Fibroblast of skin of scalp (primary cell): ENCODE measurements at places on chromosomes 2 and 18.

DNA sequence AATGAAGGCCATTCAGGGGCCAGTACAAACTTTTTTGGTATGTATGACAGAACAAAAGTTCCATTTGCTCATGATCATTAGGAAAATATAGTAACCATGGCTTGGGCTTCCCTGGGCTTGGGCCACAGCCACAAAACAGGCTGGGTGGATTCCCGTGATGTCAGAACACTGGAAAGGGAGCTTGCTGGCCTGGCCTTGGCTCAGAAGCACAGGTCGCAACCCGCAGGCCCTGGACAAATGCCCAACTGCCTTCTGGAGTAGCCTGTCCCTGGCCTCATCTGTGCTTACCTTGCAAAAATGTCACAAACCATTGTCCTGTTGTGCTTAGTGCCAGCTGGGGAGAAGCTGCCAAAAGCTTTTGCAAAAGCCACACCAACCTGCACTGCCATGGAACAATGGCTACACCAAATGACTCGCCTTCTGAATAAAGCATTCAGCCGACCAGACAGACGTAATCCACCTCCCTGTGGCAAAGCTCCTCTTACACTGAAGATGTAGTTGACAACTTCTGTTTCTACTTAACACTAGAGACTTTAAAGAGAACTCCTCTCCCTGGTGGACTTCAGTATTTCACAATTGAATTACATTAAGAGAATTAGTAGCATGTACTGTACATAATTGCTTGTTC lies 125.5 kb downstream of the ANKRD44 start:
- DNase-seq = no peak

GRCh38 chr2:24238158-24238557 lies 63.3 kb downstream of the FAM228A start:
- no peak for DNase-seq

GRCh38 chr2:20451341-20451740 lies 4.5 kb downstream of the RHOB start:
- DNase-seq = peak; percentile 63

- no peak for DNase-seq
Observed at GRCh38 chr2:205806143-205806905, 124.0 kb downstream of the NRP2 start.

- no peak for DNase-seq
Observed at GRCh38 chr2:230582851-230583283, 129.8 kb upstream of the CAB39 start.

- no peak for DNase-seq
Observed at GRCh38 chr18:49564518-49564834, 2.6 kb downstream of the LIPG start.

- DNase-seq = no peak
Observed at GRCh38 chr2:72625366-72625765, 200.5 kb downstream of the EXOC6B start.

- no peak for DNase-seq
Observed at GRCh38 chr18:75496151-75496550, 68.6 kb upstream of the SMIM21 start.

DNA sequence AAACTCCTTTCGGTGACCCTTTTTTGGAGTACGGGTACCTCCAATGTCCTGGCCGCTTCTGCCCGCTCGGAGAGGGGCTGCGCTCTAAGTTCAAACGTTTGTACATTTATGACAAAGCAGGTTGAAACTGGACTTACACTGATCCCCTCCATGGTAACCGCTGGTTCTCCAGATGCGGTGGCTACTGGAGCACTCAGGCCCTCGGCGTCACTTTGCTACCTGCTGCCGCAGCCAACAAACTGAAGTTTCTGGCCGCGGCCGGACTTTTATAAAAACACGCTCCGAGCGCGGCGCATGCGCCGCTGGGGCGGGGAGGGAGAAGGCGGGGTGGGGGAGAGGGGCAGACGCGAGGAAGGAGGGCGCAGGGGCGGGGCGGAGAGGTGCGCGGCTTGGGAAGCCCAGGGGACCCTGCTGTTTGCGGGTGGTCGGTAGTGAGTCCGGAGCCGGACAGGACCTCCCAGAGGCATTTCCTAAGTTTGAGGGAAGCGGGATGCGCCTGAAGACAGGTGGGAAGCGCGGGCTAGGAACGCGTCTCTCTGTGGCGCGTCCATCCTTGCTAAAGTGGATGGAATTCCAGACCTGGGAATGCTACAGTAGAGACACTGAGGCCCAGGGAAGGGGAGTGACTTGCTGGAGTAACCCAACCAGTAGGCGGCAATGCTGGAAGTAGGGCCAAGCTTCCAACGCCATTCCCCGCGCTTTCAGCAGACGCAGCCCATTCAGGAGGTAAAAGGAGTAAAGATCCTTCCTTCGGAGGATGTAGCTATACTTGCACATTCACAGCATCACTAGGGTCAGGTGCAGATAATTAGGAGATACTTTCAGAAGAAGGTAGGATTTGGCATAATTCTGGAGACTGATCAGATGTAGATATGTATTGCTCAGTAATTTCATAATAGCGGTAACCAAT lies at the start of gene CXCR4:
CXCR4 (minus strand) TSS at position 241 of the 910 bp plus-strand sequence; CDS start at position 152, 89 bp downstream.
- peak; percentile 4 for DNase-seq

GRCh38 chr2:226758921-226759640 lies 40.5 kb downstream of the IRS1 start:
- peak; percentile 55 for DNase-seq

GRCh38 chr18:58755304-58756010 lies 84.2 kb downstream of the MALT1 start:
- no peak for DNase-seq

DNA sequence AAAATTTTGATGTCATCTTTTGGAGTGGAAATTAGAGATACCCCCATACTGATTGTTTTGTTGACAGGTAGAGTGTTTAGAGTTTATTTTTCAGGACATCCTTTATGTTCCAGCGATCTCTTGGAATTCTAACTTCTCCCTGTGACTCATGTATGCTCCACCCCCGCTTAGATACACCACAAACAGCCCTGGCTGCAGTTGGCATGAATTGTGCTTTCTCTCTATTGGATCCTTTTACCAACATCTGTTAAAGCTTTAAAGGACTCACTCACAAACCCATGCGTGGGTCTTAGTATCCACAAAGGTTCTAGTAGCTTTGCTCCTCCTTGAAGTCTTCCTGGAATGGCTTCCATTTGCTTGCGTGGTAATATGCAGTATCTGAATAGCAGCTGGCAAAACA lies 409.5 kb upstream of the POU3F3 start:
- DNase-seq = peak; percentile 36

- peak; percentile 78 for DNase-seq
Observed at GRCh38 chr2:70861777-70862625, 26.4 kb upstream of the CD207 start.

DNA sequence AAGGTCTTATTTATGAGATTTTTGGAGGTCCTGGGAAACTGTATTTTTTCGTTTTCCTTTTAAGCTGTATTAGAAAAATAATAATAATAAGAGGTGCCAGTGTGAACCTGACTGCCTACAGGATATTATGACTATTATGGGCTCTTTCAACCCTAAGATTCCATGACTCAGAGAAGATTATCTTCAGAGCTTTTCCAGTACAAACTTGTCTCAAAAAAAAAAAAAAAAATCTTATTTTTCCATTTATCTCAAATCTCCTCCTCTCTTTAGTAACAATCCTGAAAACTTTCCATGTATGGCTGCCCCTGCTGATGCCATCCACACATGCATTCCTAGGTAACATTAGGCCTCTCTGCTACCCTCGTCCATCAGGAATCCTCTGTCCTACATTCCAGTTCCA lies 36.7 kb upstream of the RPE start:
- DNase-seq = no peak

DNA sequence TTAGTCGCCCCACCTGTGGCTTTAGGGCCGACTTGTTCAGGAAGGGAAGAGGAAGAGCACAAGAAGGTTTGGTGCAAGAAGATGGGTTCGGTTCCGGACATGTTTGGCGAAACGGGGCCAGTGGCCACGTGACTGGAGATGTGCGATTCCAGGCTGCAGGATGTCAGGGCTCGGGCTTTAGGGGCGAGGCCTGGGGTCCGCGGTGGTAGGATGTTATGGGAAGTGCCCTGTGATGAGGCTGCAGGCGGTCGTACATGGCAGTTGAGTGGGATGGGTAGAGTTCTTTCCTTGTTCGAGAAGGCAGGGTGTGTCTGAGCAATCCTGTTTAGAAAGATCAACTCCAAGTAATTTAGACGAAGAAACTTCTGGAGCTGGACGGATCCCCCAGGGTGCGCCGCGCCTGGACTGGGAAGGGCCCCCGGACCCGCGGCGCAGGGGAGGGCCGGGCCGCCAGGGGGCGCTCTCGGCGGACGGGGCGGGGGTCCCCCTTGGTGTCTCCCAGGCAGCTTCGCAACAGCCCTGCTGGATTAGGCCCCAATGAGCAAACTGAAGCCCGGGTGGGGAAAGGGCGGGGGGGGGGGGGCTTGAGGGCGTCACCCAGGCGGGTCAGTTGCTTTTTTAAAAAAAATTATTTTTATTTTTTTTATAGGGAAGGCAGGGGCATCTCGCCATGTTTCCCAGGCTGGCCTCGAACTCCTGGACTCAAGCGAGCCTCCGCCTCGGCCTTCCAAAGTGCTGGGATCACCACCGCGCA lies 17.2 kb upstream of the SDC1 start:
- no peak for DNase-seq

DNA sequence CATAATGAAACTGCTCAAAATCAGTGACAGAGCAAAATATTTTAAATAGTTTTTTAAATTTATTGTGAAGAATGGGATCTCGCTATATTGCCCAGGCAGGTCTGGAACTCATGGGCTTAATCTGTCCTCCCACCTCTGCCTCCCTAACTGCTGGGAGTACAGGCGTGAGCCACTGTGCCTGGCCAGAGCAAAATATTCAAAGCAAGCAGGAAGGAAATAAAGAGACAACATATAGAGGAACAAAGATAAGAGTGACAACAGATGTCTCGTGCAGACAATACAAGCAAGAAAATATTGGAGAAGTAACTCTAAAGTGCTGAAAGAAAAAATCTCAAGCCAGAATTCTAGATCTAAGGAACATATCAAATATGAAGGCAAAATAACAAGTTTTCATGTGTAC lies 5.0 kb upstream of the SCLY start:
- DNase-seq = no peak

- no peak for DNase-seq
Observed at GRCh38 chr2:165746501-165746900, 47.5 kb downstream of the GALNT3 start.

DNA sequence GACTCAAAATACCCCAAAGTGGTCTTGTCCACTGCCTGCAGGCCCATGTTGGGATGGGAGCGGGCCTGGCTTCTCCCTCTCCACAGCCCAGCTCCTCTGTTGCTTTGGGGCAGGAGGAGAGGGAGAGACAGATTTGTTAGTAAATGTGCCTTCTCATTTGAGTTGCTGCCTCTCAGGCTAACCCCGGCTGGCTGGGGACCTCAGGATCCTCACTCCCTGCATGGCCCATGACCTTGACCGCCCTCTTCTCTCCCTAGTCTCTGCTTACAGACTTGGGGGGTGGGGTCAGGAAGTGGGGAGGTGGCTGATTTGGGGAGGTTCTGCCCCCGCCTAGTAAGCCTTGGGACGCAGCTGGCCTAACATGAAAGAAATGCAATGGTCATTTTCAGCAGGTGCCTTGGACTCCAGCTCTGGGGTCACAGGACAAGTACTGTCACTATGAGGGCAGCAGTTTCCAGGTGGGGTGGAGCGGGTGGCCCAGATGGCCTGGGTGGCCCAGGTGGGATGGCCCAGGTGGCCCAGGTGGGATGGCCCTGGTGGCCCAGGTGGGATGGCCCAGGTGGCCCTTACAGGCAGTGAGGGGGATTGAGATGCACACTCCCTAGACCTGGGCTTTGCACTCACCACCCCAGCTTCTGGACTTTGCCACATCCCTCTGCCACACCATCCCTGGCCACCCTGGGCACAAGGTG lies 24.1 kb downstream of the HJURP start:
- no peak for DNase-seq
